Activated T-cell treated with anti-CD3 and anti-CD28 coated beads for 1 hour (primary cell): ENCODE measurements at places on chromosomes 7 and 10.

DNA sequence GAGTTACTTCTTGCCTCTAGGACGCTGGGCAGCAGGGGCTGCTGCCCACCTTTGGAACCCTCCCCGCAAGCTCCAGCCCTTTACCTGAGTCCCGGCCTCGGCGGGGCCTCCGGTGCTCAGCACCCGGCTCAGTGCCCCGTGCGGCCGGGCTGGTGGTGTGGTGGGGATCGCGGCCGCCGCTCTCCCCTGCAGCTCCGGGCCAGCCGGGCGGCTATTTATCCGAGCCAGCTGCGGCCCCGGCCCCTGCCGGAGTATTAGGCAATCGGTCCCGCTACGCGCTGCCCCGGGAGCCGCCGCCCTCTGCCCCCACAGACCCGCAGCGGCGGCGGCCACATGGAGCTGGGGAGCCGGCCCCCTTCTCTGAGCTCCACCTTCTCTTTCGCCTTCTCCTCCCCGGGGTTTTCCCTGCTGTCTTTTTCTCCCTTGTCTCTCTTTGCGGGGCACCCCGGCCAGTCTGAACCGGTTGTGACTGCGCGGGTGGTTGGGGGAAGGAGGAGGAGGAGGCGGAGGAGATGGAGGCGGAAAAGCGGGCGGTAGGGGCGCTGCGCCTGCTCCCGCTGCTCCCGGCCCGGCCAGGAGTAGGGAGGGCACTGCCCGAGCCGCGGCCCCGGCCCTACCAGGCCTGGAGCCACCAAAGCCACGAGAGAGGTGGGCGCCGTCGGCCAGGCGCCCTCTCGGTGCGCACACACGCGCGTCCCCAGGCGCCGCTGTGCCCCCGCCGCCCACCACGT lies at the start of gene SLC16A9:
TSS of gene SLC16A9 (minus strand) at position 456 of the 731 bp plus-strand sequence. CDS start 25,559 bp downstream, outside the sequence.
- DNase-seq: no peak

- DNase-seq: no peak
Observed at GRCh38 chr10:130372222-130372621, 236.0 kb downstream of the GLRX3 start.

DNA sequence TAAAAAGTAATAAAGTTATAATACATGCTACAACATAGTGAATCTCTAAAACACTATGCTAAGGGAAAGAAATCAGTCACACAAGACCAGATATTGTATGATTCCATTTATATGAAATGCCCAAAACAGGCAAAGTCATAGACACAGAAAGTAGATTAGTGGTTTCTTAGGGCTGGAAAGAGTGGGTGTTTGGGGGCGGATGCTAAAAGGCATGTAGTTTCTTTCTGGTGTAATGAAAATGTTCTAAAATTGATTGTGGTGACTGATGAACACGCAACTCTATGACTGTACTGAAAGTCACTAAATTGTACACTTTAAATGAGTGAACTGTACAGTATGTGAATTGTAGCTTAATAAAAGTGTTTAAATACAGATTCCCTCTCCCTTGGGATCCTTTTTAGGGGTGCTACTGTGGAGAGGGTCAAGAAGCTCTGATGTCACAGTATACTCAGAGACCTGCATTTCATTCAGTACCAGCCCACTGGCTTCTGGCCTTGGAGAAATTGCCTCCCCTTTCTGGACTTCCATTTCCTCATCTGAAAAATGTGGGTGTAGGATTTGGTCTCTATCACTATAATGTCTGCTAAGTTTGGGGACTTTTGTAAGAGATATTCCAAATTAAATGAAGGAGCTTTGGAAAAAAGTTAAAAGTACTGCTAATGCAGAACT lies 46.4 kb downstream of the AOAH start:
- no peak for DNase-seq

GRCh38 chr7:124205526-124205925 lies 172.7 kb upstream of the TMEM229A start:
- no peak for DNase-seq

- no peak for DNase-seq
Observed at GRCh38 chr7:20403331-20403730, 72.6 kb downstream of the ITGB8 start.
